ENCODE measurements at places on chromosomes 11 and 22.

- DNase-seq, result peak; percentile 91
These were observed 16.4 kb upstream of the SYVN1 start for GRCh38 chr11:65150509-65151299.

- DNase-seq, result no peak
These were observed 38.3 kb upstream of the HMGXB4 start for GRCh38 chr22:35219012-35219411.

DNA sequence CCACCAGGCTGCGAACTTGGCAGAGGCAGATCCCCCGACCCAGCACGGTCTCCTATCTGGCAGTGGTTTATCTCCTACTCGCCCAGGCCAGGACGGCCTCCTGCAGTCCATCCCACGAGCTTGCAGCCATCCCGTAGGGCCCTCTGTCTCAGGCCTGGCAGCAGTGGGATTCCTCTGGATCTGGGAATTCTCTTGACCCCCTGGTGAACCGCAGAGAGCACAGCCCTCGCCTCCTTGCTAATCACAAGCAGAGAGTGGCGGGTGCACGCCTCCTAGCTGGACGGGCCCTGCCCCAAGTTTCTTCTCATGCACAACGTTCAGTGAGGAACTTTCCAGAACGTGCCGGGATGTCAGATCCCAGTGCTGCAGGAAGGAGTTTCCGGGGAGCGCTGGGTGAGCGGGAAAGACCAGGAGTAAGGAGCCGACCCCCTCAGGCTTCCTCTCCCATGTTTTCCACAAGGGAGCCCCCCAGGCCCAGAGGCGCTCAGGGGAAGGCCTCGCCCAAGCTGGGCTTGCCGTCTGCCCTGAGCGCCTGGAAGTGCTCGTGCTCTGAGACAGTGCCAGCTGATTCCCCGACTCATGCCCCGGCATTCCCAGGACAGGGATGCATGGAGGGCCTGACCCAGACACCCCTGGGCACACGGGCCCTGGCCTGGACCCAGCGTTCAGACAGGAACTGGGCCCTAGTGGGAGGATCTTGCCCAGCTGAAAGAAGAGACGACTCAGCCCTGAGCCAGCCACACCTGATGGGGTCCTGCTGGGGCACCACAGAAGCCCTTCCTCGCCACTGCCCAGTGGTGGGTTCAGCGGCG is 24.6 kb downstream of the IGF2 start:
- peak; percentile 72 for DNase-seq

DNA sequence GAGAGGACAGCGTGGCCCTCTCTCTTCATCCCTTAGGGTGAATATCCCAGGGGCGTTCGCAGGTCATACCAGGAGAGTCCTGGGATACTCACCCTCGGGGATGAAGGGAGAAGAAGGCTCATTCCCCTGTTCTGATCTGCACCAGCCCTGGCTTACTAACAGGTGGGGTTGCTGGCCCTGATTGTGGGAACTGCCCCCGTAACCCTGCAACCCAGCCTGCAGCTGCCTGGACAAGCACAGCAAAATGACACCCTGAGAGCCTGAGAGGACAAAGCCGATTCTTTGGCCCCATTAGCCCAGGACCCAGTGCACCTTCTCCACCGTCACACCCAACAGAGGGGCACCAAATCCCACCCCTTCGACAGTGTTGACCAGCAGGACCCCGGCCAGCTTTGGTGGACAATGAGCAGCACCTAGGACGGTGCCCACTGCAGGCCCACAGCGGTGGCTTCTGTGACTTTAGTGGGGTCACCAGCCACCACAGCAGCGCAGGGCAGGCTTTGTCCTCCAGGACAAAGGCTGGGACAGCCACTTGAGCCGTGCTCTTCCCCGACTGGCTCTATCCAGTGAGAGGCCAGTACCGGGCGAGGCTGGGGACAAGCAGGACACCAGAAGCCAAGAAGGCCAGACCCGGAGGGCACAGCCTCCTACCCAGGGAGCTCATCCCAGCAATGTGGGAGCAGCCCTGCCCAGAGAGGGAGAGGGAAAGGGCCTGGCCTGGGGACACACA is 98.5 kb upstream of the RTL6 start:
- DNase-seq, result no peak

DNA sequence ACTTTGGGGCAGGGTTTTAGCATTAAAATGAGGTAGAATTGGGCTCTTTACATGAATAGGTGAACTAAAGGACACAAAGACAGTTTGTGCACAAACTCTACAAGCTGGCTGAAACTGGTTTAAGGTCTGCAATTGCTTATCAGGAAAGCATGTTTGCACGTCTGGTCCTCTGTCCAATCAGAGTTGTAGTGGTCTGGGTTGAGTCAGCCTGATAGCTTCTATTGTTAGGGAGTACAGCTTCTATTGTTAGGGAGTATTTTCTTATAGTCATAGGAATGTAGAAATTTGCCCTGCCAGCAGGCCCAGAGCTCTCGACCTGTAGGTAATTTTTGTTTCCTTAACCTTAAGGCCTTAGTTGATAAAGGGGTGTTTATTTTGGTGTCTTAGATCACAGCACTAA is 1422.4 kb downstream of the LRRC4C start:
- DNase-seq, result no peak

DNA sequence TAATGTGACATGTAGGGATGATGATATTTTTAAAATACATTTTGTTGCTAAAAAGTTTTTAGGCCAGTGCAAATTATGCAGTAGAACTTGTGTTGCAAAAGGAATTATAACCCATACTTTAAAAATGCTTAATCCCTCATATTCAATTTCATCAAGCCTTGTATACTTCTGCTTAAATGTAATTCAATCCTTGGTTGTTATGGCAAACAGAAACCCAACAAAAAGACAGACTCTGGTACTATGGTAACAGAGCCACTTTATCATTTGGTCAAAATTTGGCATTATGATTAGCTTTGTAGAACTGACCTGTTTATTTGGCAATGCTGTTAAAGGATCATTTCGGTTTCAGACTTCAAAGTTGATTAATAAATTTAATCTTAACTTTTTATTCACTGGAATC is 284.8 kb downstream of the TMEM135 start:
- no peak for DNase-seq
